ENCODE measurements at places on chromosomes 1 and 21.

- DNase-seq: no peak
Observed at GRCh38 chr1:192700834-192701271, 64.9 kb downstream of the RGS13 start.

DNA sequence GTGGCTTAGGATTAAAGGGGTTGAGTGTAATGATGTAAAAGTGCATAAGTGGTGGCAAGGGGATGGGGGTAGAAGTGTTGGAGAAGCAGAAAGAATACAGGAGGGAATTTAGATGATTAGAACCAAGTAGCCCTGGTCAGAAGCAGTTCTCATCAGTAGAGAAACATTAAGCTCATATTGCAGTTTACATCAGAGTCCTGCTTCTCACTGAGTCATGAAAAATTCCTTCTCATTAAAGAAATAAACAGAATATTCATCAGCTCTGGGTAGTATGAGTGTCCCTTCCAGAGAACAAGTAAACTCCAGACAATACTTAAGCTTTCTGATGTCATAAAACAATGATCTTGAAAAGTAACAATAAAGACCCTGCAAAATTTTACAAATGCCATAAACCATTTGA lies 36.5 kb downstream of the LRRIQ3 start:
- DNase-seq: no peak

DNA sequence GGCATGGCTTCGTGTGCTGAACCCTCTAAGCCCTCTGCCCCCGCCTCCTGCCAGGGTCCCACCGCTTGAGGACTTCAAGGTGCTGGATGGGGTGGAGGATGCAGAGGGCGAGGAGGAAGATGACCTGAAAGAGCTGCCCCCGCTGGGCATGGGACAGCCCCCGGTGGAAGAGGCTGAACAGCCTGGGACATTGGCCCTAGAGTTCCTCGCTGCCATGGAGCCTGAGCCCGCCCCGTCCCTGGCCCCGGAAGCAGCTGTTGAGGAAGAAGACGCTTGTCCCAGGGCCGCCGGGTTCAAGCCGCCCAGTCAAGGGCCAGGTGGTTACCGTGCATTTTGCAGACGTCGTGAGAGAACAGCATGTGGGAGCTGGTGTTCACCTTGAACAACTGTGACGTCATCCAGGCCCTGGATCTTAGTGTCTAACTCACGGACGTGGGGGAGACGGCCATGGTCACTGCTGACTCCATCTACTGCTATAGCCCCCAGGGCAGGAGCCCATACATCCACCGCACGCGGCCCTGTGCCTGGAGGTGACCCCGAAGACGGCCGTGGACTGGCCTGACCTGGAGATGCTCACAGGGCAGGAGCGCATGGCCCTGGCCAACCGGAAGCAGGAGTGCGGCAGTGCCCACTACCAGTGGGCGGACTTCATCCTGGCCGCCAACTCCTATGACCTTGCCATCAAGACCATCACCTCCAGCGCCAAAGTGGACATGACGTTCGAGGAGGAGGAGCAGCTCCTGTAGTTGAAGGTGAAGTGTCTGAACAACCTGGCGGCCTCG lies 90.1 kb downstream of the PPP1R12B start:
- no peak for DNase-seq

DNA sequence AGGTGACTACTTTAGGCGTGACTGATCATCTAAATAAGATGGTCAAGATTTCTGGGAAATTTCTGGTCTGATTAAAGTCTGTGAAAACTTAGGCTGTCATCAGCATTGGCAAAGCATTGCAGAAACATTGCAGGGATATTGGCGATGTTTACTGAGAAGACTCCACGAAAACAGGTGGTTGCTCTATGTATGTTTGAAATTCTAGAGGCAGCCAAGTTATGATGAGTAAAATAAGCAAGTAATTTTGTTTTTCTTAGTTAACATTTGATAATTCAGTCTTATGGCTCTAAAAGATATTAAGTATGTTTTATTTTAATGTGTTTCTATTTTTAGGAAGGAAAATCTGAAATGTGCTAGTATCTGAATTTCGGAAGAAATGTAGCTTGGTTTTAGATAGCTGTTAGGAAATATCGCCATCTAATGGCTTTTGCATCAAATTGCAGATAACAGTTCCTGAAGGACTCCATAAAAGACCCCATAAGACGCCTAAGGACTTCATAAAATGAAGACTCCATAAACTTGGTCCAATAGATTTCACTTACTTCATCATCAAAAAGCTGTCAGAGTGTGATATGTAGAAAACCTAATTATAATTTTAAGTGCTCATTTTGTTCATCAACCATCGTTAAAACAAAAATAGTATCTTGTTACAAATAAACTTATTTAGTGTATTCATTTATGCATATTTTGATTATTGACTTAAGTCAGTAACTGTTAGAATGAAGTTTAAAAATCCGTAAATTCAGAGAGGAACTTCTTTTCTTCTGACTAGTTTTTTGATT lies 344.6 kb downstream of the RYR2 start:
- DNase-seq: no peak

DNA sequence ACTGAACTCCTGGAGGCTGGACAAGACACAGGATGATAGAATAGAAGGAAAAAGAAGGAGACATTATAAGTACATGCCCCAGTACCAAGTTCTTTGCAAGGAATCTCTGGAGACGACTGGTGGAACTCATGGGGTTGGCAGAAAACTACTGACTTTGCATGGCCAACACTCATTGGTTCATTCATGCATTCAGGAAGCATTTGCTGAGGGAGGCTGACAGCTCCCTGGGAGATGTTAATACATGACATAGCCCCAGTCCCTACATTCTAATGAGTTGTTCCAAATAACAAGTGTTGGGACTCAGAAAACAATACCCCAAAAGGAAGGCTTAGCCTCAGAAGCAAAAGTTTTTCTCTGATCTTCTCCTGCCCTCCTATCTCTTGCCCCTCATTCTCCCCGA lies 172.8 kb upstream of the IRF2BP2 start:
- no peak for DNase-seq

GRCh38 chr1:44620072-44620471 lies 54.2 kb downstream of the TMEM53 start:
- no peak for DNase-seq

- no peak for DNase-seq
Observed at GRCh38 chr1:16386454-16387113, 19.5 kb downstream of the SZRD1 start.

DNA sequence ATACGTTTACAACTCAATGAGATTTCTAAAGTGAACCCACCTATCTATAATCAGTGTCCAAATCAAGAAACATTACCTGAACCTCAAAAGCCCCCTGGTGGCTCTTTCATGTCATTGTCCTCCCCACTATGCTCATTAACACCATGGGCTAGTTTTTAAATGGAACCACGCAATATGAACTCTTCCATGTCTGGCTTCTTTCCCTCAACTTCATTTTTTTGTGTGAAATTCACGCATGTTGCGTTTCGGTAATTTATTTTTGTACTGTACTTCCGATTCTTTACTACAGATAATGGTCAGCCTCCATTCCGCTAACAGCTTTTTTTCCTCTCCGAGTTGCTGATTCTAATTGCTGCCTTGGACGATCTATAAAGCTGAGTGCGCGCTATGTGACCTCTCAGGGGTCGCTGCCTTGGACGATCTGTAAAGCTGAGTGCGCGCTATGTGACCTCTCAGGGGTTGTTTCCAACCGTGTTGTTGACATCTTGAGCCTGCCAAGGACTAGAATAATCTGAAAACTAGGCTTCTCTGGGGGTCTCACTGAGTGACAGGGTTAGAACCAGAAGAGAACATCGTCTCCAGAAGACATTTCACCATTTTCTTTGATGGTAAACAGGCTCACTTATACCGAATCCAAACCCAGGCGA lies 1.1 kb upstream of the CACYBP start:
- no peak for DNase-seq

DNA sequence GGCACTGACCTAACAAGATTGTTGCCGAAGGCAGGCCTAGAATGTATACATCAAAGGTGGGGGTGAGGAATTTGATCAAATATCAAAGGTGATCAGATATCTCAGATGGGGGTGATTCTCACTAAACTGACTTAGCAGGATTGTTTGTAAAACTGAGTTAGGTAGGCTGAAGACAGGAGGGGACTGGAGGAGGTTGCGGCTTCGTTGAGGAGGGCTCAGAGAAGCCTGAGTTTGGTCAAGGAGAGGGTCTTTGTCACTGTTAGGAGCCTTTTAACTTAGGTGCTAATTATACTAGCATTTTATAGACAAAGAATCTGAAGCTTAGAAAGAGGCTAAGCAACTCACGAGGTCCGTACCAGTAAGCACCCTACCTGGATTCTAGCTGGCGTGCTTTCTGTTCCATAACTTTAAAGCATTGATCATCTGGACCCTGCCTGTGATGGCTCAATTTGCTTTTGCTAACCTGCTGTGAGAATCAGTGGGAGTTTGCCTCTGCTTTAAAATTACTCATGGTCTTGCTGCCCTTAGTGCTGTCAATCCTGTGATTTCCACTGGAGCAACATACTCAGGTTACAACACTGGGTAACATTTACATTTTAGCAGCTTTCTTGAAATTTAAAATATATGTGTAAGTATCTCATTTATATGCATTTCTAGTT lies 49.8 kb downstream of the ITSN1 start:
- DNase-seq: no peak

DNA sequence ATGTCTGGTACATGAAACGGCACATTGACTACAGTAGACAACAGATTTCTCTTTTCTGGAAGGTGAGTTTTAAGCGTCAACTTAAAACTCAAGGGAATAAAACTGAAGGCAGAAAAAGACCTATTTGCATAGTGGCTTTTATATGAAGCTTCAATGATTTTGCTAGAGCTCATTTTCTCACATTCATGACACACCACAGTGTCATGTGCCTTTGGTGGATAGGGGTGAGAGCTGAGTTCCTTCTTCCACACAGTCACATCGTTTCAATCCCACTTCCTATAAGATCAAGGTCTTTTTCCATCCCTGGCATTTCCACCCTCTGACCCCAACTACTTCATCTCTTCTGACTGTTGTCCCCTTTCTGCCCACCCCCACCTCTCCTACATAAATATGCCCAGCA lies 31.0 kb downstream of the IL12RB2 start:
- DNase-seq: no peak

DNA sequence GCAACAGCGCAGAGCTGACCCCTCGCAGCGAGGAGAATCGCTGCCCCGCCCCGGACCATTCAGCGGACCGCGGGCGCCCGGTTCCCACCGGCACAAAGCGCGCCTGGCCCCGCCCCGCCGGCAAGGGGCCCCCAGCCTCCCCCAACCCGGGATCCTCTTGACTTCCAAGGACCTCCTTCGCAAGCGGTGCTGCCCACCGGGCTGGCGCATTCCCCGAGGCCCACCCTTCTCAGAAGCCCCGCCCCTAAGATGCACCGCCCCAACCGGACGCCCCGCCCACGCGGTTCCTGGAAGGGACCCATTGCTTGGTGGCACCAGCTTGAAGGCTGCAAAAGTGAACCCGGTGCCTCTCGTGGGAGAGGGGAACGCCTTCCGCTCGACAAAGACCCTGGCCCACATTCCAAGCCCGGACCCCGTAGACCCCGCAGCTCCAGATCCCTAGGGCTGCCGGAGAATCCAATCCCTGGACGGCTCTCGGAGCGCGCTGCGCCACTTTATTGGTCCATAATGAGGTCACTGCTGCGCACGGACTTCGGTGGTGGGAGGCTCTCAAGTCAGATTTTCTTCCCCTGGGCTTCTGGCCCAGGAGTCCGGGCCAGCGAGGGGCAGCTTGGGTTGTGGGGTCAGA lies 2.0 kb downstream of the HES3 start:
- no peak for DNase-seq

GRCh38 chr1:196319301-196319700 lies 288.9 kb downstream of the KCNT2 start:
- no peak for DNase-seq

- no peak for DNase-seq
Observed at GRCh38 chr1:30745834-30746208, 11.8 kb downstream of the LAPTM5 start.

DNA sequence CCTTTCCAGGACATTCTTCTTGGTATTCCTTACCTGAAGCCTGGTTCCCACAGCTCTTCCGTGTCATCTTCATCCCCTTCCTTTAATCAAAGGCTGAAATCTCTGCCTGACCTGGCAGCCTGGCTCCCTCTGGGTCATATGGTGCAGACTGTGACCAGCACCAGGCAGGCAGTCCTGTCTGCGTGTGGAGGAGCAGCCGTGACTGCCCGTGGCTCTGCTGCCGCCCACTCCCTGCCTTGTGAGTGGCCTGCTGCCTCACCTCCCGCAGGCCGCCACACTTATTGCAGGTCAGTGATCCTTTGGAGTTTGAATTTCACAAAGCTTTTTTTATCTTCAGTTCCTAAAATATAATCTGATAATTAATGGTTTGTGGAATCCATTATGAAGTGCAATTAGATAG lies 36.2 kb upstream of the EPHA8 start:
- no peak for DNase-seq

DNA sequence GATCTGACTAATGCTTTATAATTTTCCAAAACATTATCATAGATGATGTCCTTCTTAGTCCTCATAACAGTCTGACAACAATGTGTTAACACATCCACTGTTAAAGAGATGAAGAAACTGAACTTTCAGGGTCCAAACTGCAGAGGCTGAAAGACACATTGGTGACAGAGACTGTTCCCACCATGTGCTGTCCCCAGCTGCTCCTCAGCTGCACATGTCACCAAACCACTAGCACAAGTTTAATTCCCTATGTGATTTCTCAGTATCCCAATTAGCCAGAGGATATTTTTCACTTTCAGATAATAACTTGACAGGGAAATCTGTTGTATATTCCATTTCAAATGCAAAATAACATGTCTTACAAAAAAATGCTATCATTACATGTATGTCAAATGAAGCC lies 24.6 kb downstream of the LAMC2 start:
- DNase-seq: no peak

DNA sequence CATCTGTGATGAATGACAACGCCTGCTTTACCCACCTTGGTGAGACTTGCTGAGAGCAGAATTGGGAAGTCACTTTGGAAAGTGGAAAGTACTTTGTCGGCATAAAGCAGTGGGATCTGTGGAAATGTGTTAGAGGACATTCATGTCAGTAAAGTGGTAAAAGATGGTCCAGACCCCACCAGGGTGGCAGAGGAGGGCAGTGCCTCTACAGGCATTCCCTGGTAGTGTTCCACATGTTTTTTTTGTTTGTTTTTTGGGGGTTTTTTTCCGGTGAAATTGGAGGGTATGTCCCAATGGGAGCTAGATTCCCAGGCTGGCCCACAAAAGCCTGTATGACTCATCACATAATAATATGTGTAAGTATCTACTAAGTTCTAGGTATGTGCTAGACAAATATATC lies 80.6 kb downstream of the ELAVL4 start:
- DNase-seq: no peak

DNA sequence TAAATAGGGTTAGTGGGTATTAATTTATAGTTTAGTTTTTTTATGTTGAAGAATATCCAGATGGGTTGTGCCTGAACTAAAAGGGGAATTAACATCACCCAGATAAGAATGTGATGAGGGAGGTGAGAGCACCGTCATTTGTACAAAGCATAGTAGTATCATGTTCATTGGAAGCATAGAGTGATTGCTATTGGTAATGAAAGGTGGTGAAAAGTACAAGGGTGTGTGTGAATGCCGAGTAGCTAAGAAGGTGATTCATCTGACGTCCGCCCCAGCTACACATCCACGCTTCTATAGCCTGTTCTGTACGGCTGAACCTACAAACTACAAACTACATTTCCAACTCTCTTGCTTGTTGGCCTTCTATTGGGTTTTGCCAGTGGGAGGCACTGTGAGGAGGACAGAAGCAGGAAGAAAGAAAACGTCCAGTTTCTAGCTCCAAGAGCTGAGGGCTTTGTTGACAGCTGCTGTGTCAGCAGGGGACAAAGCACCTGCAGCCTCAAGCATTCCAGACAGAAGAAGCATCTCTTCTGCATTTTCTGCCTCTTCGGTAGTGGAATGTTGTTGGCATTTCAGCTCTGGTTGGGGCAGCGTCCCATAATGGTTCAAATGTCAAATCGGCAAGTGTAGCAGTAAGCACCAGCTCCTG lies 404.8 kb downstream of the KCTD3 start:
- no peak for DNase-seq
